GM23248 (cell line): ENCODE measurements at places on chromosomes 5 and 9.

DNA sequence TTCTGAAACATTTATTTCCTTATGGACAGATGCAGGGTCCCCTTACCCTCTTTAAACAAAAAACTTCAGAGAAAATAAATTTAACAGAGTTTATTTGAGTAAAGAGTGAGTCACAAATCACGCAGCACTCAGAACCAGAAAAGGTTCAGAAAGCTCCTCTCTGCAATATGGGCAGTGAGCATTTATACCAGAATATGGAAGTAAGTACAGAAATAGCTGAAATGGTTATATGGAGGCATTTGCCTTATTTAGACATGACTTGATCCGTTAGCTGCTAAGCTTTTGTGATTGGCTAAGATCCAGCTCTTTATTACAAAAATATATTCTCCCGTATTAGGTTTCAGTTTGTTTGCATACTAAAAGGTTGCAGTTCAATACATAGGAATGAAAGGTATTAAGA, 1554.1 kb downstream of the EFNA5 start:
- no peak for DNase-seq

GRCh38 chr5:179780362-179780761, 13.4 kb upstream of the LTC4S start:
- DNase-seq, result no peak

GRCh38 chr5:22850981-22851380, 2.2 kb downstream of the CDH12 start:
- DNase-seq, result no peak

DNA sequence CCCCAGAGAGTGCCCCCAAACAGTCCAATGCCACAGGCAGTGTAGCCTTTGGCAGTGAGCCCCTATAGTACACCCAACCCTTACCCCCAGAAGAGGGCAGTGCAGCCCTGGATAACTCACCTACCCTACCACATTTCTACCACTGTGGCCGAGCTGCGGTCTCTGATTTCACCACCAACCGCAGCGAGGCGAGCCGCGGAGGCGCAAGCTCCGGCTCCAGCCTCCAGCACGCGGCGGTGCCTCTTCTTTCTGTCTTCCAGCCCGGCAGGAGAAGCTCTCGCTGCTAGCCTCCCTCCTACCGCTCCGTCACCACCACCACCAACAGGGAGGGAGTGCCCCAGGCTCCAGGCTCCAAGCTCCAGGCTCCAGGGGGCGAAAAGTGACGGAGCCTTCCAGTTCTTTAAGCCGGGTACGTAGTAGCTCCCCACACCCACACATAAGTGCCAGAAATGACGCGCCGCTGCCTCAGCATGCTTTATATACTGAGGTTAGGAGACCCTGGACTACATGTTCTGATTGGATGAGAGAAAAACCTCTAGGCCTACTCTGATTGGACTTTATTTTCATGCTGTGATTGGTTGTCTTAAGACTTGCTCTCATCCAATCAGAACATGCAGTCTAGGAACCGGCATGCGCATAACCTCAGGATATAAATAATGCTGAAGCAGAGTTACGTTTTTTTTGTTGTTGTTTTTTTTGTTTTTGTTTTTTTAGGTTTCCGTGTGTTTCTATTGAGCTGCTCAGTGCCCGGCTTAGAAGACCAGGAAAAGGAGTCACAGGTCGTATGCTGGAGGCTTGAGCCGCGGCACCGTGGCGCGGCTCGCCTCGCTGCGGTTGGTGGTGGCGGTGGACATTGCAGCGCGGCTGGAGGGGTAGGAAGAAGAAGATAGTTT, at the start of gene PCAT7:
Gene PCAT7 (plus strand): TSS at position 645 of the 893 bp plus-strand sequence.
- DNase-seq, result peak; percentile 46

DNA sequence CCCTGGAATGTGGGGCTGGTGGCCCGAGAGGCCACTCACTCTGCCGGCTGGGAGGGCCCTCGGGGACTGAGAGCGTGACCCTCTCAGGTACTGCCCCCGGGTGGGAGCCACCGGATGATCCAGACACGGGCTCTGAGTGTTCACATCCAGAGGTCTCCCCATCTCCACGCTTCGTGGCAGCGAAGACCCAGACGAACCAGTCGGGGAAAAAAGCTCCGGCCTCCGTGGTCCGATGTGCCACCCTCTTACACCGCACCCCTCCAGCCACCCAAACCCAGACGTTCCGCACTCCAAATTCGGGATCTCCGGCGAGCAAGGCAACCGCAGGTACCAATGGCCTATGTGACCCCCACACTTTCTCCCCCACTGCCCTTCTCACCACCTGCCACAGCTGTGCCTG, 49.5 kb downstream of the AMBP start:
- no peak for DNase-seq

DNA sequence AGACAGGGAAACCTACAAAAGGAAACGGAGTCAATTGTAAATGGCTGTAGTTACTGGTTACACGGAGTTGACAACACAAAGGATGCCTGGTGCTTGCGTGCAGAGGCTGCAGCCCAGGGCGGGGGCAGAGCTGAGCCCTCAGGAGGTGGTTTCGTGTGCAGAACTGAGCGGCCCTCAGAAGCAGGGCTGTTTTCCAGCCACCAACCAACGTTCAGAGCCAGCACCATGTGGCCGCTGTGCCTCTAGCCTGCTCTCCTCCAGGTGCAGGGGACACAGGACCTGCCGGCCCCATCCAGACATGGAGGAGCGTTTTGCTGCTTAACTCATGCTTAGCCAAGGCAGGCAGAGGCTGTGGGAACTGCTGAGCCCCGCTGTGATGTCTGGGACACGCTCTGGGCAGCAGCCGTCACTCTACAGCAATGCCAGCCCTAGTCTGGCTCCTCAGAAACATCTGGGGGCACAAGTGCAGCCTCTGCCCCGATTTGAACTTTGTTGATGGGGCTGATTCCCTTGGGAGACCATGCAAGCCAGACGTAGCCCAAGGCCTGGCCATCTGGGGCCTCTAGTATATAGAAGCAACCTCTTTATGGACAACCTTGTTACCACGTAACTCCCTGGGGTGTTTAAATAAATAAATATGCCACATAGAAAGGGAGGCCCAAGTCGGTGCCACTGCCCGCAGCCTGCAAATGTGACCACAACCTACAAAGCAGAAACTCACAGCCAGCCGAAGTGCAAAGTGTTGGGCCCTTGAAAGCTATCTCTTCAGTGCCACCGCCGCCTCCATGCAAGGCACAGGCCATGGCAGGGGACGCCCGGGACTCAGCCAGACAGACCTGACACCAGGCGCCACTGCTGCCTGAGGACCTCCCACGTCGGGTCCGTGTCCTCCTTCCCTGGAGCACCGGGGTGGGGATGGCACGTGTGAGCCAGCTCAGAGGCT, 42.1 kb downstream of the NKD2 start:
- no peak for DNase-seq

GRCh38 chr9:127758843-127759242, 19.6 kb downstream of the SH2D3C start:
- DNase-seq, result no peak

DNA sequence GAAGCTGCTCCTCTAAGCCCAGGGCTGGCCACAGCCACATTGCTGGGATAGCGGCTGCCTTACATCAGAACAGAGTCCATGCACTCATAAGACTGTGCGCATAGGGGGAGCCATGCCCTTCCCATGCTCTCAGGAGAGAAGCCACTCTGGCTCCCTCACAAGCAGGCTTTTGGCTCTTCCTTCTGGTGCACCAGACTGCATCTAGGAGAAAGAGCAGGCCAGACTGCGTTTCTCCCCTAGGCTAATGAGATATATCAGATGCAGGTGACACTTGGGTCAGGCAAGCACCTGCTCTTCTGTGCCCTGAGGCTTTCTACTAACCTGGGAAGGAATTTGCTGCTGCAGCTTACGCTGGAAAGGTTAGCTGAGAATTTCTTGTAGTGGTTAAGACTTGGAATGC, 43.2 kb upstream of the BRINP1 start:
- DNase-seq, result no peak

DNA sequence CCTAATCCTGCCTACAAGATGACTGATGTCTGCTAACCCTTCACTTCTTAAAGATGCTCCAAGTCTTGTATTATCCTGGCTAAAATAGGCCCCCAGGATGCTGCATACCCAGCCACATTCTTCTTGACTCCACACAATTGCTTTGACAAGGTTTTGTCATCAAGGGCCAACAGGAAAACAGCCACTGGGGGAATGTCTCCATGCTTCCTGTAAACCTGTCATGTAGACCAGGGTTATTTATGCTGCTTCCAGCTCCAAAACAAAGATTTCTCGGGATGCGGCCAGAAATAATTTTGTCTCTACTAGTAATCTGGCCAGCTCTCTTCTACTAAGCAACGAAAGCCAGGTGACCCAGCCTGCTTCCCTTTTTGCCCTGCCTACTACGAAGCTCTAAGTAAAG, 53.8 kb downstream of the SHB start:
- DNase-seq, result no peak

DNA sequence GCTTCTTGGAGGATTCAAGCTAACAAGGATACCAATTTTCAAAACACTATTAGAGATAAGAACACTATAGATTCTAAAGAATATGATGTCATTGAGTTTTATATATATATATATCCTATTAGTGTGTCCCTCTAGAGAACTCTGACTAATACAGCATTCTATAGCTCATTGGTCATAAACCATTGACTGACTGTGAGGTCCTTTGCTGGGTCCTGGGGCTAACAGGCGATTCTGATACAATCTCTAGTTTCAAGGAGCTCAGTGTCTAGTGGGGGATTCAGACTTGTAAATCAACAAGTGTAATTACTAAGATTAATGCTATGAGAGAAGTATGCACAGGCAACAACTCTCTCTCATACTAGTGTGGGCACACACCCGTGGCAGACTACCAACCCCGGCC, 234.5 kb downstream of the DENND1A start:
- peak; percentile 6 for DNase-seq

DNA sequence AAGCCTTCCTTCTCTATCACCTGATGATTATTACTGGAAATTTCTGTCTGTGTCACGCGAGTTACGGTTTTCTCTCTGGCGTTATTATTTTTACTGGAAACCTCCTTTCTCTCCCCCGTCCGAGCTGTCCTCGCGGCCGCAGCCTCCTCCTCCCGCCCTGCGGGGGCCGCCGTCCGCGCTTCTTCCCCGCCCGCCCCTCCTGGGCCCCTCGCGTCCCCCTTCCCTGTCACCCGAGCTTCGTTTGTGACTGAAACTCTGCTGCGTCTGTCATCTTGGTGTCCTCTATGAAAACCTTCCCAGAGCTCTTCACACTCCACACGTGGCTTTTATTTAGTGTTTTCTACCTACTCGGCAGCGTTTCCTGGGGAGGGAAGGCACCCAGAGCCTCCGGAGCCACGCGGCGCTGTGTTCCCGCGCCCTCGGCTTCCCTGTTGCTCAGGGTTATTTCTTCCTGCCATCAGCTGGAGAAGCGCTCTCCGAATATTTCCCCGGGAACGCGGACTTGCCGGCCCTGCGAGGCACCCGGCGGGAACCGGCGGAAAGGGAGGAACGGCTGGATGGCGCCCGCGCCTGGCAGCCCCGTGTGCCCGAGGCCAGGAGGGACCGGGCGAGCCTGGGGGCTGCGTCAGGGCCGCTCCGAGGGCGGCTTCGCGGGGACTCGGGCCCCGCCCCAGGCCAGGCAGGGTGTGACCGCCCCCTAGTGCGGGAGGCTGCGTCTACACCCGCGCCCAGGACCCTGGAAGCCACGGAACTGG, 33.9 kb downstream of the TRIP13 start:
- DNase-seq, result peak; percentile 56
